Fibroblast of skin of scalp (primary cell): ENCODE measurements at places on chromosomes 5 and 9.

- DNase-seq, result no peak
Measured at GRCh38 chr5:1724822-1725602, 74.6 kb downstream of the MRPL36 start.

GRCh38 chr9:93676310-93677047 lies 100.1 kb downstream of the PHF2 start:
- no peak for DNase-seq

DNA sequence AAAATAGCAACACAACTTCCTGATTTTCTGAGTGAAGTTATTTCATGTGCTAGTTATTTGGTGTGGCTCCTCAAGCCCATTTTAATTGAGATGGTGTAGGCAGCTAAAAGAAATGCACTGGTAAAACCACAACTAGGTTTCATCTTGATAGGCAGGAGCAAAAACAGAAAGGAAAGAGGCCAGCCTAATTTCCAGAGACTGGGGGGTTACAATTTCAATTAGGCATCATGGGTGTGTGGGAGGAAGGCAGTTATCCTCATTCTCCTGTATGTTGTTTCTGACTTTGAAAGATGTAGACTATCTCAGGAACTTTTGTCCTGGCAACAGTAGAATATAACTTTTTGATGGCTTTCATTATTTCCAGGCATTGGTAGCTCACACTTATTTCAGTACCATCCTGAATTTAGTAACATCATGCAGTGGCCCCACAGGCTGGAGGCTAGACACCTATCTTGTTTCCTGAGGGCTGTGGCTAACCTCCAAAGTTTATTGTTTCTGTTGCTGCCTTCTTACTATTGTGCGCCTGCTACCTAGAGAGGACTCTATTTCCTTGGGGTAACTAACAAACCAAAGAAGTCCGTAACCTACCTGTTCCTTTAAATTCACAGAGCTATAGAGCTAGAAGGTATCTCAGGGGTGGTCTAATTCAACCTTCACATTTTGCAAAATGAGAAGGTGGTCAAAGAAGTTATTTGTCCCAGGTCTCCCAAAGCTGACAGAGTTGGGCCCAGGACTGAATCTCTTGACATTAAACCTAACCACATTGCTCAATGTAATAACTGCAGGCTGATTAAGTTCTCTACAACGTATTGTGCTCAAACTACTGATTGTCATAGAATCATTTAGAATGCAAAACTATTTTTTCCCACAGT lies 42.4 kb downstream of the FYB1 start:
- DNase-seq, result no peak

DNA sequence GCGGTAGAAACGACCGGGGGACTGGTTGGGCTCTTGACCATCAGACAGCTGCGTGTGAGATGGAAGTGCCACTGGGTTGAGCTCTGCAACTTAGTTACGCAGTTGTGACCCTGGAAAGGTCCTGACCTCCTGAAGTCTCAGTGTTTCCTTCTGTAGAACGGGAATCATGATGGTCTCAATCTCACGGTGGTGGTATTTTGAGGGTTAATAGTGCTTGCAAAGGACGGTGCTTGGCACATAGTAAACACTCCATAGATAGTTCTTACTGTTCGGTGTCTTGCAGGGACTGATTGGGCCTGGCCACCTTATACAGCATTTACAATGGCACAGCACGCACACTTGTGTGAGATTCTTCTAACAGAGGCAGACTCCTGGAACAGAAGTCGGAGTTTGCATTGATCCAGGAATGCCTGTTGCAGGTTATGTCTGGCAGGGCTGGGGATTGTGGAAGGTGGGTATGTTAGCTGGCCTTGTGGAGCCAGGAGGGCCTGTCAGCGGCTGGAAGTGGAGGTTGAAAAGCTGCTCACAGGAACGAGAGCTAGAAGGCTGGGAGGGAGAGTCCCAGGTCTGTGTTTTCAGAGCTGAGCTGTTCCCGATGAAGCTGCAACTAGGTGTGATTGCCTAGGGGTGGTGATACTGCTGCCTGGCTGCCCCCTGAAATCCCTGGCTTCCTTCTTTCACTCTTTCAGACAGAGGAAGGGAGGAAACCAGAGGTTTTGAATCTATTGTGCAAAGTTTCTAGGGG lies 962 bp upstream of the TXN start:
- DNase-seq, result no peak

DNA sequence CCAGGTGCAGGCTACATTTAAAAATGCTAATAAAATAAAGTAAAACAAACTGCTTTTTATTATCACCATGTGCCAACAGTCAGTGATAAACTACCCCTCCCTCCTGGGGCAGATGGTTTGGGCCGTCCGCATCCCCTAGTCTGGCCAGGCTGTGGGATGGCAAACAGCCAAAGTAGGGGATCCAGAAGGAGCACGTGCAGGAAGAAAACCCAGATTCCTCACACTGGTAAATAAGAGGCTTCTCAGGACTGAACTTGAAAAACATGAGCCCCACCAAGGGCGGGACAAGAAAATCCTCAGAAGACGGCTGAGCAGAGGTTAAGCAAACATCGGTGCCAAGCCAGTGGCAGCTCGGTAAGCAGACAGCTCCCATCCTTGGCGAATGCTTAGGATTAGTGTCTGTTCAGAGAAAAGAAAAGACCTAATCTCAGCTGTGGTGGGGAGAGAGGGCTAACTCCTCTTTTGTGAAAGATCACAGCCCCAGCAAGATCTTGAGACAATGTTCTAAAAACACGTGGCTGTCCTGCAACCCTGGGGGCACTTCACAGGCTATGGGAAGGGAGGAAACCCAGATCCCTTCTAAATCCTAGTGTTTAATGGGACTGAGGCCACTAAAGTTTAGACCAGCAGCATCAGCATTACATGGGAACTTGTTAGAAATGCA lies 46.5 kb upstream of the GDNF start:
- peak; percentile 24 for DNase-seq

DNA sequence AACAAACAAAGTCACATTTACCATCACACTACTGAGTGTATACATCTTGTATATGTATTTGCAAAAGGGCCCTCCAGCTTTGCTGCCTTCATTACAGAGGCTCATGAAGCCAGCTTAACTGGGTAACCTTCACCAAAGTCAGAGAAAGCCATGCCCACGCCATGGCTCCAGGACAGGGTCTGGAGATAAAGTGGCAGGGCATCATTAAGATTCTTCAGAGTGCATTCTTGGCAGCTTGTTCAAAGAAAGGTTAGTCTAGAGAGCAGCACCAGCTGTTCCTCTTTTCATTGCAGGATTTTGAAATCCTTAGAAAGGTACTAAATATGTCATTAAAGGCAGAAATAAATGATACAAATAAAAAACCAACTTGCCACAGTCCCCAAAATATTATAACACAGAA lies 333.2 kb downstream of the NDUFS4 start:
- DNase-seq, result no peak

GRCh38 chr9:89676281-89676680 lies 71.5 kb downstream of the GADD45G start:
- DNase-seq, result no peak
